SJSA1 (cell line): ENCODE measurements at places on chromosomes 5 and 9. TPM values are rescaled to one million over a fixed set of nuclear protein-coding genes. Genes with fewer than 3 reads are reported as not detected.

The SPOCK1 gene
- total RNA-seq = 0.95 TPM in 1 of 2 replicates, not detected in the other

The RGS14 gene
- 1.6 TPM in 1 of 2 replicates, not detected in the other for total RNA-seq

The THG1L gene
- total RNA-seq = 16.4 and 27.3 TPM in 2 replicates

The PCDHGA6 gene
- 0.38 and 1.4 TPM in 2 replicates for total RNA-seq

The SLC22A5 gene
- 2.4 and 3.5 TPM in 2 replicates for total RNA-seq

The TEK gene
- 3.2 and 4.0 TPM in 2 replicates for total RNA-seq

The SCGB3A1 gene
- not detected in 2 replicates for total RNA-seq

The RIGI gene
- 3.2 and 6.3 TPM in 2 replicates for total RNA-seq

The HAVCR1 gene
- total RNA-seq = not detected in 2 replicates

The MTMR12 gene
- 4.9 and 5.4 TPM in 2 replicates for total RNA-seq

The KCNT1 gene
- total RNA-seq = not detected in 2 replicates

DNA sequence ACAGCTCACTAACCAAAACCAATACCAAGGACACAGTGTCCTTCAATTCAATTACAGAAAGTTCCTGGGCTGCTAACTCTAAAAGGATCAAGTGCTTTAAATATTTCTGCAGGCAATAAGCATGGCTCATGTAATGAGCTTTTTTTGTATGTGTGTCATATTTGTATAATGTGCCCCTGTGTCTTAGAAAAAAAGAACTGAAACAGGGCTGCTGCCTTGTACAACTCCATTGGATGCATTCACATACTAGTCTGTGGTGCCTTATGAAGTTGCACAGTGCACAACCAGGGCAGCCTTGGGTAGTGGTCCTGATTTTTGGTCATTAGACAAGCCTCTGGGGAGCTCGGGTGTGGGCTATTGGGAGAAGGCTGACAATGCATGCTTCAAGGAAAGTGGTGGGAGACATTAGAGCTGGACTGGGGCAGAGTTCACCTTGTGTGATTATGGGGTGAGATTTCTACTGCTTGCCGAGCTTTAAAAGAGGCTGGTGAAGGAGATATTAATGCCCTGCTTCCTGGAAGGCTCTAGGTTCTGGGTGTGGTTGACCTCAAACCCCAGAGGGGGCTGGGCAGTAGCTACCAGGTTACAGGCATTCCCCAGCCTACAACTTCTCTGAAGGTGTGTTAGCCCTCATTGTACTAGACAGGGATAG lies 3.6 kb upstream of the CPEB4 start:
- no peak for DNase-seq

- DNase-seq = no peak
These were observed 1209.1 kb downstream of the CDH12 start for GRCh38 chr5:21644032-21644431.

DNA sequence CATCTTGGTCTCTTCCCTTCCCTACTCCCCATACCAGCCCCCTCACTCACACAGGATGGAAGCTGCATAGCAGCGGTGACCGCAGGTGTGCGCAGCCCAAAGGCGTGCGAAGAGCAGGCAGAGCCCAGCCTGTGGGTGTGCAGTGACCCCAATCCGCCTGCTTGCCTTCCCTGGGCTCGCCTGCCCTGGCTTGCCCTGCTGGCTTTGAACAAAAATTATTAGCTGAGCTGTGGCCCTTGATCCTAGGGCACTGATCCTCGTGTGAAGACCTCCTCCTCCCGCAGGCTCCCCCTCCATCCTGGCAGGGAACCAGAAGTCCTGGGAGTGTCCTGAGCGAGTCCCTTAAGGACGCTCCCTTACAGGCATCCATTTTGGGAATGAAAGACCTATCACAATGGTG lies 31.9 kb downstream of the MORN5 start:
- no peak for DNase-seq

GRCh38 chr5:14806456-14806855 lies 65.1 kb downstream of the ANKH start:
- DNase-seq = peak; percentile 54

- DNase-seq = peak; percentile 30
These were observed 18.2 kb downstream of the RUSC2 start for GRCh38 chr9:35508069-35508468.

- DNase-seq = peak; percentile 69
These were observed 10.8 kb downstream of the FIBCD1 start for GRCh38 chr9:130927995-130928900.

GRCh38 chr5:171785517-171785916 lies at the start of gene SMIM23:
Gene SMIM23, plus strand, starts transcription at chr5:171785817. Its CDS starts 55 bp downstream, at chr5:171785872.
- no peak for DNase-seq

DNA sequence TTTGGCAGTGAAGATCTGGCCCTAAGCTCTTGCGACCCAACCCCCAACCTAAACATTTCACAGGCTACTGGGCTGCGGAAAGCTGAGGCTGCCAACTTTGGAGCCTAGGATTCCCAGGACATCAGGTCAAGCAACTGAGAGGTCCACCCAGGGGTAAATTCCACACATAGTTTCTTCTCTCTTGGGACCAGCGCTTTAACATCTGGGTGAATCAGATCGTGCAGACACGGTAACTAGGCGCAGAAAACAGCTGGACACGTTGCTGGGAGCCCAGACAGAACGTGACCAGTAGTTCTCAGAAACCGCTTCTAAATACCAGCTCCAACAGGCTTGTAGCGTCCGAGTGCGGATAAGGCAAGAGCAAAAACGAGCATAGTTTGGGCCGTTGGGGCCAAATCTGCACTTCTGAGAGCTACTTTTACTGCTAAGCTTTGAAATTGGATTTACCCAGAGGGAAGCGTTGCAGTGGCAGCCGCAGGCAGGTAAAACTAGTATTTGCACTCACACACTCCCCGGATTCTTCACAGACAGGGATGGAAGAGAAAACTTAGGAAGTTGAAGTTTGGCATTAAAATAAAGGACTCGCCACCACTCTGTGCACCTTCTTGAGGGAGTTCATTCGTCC lies 11.8 kb downstream of the ITGA1 start:
- DNase-seq = peak; percentile 83

- peak; percentile 42 for DNase-seq
These were observed 406.6 kb upstream of the TNC start for GRCh38 chr9:115524453-115525059.

DNA sequence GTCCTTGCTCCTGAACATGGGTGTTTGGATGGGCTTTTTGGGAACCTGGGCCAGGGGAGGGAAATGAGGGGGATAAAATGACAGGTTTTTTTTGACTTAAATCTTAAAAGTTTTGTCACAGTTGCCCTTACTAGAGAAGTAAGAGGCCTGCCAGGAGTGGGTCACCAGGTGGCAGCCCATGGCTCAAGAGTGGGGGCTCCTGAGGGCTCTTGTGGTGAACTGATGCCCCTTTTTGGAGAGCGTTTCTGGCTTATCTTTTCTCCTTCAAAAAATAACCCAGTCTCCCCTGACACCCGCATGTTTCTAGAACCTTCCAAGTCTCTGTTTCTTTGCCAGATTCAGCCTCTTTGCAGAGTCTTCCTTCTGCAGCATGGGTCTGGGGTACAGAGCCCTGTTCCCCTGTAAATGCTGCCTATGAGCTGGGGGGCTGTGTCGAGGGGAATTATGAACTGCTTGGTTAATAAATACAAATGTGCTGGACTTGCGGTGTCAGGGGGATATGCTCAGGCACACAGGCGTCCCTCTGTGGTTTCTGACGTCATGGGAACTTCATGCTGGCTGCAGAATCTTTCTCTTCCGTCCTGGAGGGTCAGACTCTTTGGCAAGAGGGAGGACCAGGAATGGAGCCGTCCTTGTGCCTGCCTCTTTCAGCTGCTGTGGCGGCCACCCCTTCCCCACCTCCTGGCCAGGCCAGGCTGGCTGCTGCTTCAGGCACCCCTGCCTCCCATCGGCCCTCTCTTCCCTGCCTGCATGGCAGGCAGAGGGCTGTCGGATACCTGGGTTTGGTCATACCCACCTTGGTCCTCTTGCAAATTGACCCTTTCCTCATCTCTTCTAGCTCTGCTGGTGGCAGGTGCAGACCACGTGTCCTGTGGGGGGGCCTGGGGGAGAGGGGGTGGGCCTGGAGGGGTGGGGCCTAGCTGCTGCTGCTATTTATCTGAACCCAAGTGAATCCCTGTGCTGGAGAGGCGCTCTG lies 30.1 kb downstream of the PTPA start:
- DNase-seq = peak; percentile 73

DNA sequence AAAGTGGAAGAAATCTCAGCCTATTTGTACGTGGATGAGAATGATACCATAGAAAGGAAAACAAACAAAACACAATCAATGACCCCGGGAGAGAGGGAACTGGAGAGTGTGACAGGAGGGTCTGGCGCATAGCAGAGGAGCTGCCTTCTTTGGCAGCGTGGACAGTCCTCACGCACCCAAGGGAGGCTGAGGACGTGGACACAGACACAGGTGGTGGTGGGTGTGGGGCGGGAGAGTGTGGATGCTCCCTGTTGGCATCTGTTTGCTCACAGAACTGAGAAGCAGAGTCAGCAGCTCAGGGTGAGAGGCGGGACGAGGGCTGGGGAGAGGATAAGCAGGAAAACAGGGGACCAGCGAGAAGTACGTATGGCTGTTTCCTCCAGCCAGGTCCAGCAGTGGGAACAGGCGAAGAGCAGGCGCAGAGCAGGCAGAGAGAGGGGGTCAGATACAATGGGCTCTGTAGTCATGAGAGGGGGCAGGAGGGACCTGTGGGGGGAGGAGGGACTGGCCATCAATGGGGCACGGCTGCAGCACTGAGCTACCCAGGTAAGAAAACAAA lies 10.0 kb downstream of the CMBL start:
- no peak for DNase-seq

- no peak for DNase-seq
These were observed 175.8 kb upstream of the PLCXD3 start for GRCh38 chr5:41686191-41686590.

DNA sequence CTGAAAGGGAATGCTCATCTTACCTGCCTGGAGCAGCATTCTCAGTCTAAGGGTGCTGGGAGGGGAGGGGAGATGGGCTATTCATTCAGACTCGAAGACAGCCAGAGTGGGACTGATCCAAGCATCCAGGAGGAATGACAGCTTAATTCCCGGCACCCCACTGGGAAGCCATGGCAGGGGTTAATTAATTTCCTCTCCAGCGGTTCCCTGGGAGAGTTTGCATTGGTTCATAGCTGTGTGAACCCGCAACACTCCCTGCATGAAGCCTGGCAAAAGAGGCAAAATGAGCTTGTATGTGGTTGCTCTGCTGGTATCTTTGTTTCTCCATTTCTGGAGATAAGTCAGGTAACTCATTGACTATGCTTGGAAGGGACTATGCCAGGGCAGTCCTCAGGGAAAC lies 401.0 kb upstream of the SLC24A2 start:
- no peak for DNase-seq

- peak; percentile 85 for DNase-seq
These were observed 53.3 kb upstream of the SPATA31D4 start for GRCh38 chr9:81874931-81875330.

DNA sequence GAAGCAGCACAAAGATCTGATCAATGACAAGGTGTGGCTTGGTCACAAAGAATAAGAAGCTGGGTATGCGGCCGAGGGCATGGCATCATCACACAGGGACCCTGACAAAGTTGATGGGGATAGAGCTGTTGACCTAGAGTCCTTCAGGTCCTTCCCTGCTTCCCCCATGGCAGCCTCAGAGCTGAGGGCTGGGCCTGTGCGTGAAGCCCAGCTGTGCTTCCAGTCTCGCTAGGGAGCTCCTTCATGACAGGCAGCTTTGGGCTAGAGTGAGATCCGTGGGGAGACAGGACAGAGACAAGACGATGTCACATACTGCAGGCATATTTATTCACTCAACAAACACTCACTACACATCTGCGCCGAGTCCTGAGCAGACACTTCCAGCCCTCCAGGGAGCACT lies 56.4 kb upstream of the NEURL1B start:
- DNase-seq = no peak

DNA sequence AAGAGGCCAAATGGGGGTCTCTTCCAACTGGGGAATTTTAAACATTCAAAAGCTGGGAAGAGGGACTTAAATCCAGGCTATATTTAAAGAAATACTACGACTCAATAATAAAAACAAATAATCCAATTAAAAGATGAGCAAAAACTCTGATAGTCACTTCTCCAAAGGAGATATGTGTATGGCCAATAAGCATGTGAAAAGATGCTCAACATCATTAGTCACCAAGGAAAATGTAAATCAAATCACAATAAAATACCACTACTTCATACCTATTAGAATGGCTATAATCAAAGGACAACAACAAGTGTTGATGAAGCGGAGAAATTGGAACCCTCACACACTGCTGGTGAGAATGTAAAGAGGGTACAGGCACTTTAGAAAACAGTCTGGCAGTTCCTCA lies 130.4 kb downstream of the CDK5RAP2 start:
- no peak for DNase-seq
